CD4-positive, alpha-beta T cell treated with Interleukin-6 at 100 ng/mL for 8 hours (primary cell): ENCODE measurements at places on chromosomes 2 and 18.

- DNase-seq, result no peak
These were observed 87.2 kb upstream of the MGAT4A start for GRCh38 chr2:98818164-98818563.

- no peak for DNase-seq
These were observed 40.4 kb downstream of the SH2D6 start for GRCh38 chr2:85458601-85459563.

DNA sequence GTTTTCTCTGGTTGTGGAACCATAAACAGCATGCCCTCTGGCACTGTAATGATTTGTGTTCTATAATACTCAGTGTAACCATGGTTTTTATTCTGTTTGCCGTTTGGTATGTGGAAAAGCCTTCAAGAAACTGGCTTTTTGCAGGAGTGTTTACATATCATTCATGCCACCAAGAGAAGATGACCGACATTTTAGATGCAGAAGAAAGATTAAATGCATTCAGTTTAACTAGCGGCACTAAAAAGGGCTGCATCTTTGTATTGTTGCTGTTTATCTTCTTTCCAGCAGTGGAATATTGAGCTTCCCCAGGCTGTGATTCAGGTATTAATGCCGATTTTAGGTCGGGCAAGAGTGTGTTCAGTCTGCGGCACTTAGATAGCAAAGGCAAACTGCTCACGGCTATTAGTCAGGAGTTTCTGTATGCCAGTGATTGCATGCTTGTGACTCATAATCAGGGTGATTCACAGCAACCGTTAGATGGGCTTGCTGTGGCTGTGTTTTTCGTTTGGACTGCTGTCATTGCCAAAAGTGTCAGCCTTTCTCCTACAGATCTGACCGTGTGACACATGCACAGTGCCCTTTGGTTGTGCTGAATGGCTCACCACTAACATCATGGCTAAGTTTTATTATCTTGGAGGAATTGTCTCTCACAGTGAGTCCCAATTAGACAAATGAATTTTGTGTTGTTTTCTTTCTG lies 479.7 kb downstream of the PARD3B start:
- peak; percentile 15 for DNase-seq

DNA sequence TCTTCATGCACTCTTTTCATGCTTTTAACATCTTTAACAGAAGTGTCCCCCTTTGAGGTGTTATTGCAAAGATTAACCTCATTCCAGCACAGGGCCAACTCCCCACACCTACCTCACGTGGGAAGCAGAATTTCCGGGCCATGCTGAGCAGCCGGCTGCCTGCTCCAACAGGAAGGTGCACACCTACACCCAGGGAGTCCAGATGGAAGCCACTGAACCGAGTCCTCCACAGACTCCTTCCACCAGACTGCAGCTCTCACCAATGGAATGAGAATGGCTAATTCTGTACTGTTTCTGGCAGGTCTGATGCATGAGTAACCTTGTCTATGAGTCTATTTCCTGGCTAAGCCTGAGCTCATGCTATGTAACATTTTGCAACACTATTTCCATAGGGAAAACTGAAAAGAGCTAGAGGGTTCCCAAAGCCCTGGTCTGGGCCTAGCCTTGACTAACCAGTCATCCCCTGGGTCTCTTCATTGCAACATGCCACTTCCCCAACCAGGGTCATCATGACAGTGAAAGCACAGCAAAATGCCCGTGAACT lies 11.0 kb downstream of the ERFE start:
- no peak for DNase-seq

DNA sequence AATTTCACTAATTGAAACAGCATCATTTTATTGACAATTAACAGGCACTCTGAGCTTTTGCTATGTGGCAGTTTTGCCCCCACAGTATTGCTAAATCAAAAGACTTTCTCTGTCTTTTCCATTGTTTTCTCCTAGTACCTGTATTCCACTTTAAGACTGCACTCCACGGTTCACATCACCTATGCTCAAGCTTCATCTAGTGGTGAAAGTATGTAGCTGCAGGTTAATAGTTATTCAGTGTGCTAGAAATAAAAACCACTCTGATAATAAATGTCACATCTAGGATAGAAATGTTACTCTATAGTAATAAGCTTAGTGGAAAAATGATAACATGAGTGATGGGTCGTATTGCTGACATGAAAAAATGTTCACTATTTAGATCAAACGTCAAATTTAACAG lies 24.6 kb downstream of the ARL6IP6 start:
- no peak for DNase-seq

- no peak for DNase-seq
These were observed 468.0 kb upstream of the SPHKAP start for GRCh38 chr2:228649447-228649846.

- no peak for DNase-seq
These were observed 23.6 kb upstream of the NEB start for GRCh38 chr2:151757861-151758260.

- DNase-seq, result no peak
These were observed 336.8 kb downstream of the DSEL start for GRCh38 chr18:67179726-67180125.

DNA sequence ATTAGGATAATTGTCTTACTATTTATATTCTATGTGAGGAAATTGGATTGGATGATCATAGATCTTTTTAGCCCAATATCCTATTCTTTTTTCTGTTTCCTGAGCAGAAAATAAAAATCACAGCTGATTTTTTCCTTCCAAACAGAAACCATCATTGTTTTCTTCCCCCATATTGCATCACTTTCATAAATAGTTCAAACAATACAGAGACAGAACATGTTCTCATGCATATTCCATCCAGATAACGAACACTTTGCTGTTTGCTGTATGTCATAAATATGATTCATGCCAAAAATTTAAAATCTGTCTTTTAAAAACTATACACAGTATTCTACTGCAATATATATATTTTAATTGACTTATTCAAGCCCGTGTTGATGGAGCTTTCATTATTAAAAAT lies 22.0 kb upstream of the RALBP1 start:
- no peak for DNase-seq

DNA sequence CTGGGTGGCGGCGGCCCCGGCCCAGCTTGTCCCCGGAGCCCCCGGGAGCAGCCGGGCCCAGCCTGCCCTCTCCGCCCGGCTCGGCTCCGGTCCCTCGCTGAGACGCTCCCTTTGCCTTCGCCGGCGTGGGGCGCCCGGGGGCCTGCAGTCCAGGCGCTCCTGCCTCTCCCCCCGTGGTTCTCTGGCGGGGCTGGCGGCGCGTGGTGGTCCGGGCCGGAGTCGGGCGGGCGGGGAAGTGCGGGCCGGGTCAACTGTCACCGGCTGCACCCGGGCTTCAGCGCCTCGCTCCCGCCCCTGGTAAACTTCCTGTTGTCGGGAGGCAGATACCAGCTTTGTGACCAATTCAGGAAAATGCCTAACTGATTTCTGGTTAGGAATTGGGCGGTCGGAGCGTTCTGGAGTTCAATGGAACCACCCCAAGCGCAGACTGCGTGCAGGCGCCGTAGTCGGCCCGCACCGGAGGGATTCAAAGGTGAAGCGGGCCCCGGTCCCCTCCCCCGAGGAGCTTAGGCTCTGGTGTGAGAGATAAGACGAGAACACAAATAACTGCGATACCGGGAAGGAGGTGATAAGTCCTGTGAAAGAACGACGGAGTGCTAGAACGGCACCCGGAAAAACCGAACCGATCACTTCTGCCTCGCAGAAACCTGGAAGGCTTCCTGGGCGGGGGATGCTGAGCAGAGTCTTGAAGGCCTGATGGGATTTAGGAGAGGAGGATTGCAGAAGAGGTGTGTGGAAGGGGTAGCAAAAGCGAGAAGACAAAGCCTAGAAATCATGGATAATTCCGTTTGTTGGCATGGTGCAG lies 891 bp downstream of the CAB39 start:
- peak; percentile 24 for DNase-seq

DNA sequence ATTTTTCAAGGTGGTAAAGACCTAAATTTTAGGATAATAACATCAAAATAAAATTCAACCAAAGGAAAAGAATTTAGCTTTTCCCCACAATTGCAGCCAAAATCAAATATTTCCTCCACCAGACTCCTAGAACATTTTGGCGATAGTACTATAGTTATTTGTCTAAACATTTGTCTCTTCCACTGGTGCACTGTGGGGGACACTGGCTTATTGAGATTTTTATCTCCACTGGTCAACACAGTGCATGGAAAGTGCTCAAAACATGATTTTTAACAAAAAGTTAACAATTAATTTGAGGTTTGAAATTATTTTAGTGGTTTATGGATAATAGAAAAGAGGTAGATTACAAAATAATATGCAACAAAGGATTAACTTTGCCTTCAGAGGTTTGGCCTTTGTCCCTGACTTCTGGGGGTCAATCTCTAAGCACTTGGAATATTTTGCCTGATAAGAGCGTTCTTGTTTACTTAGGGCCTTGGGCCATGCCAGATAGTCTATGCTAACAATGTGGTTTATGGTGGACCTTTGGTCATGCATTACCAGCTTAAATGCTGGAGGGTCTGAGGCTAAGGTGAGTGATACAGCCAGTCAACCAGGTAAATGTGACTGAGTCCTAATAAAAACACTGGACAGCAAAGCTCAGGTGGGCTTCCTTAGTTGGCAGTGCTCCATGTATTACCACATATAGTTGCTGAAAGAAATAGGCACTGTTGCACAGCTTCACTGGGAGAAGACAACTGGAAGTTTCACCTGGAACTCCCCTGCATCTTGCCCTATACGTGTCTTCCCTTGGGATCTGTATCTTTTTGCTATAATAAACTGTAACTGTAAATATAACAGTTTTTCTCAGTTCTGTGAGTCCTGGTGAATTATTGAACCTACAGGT lies 67.2 kb upstream of the SATB2 start:
- DNase-seq, result no peak

GRCh38 chr2:237181844-237182243 lies 96.2 kb downstream of the COPS8 start:
- DNase-seq, result no peak

DNA sequence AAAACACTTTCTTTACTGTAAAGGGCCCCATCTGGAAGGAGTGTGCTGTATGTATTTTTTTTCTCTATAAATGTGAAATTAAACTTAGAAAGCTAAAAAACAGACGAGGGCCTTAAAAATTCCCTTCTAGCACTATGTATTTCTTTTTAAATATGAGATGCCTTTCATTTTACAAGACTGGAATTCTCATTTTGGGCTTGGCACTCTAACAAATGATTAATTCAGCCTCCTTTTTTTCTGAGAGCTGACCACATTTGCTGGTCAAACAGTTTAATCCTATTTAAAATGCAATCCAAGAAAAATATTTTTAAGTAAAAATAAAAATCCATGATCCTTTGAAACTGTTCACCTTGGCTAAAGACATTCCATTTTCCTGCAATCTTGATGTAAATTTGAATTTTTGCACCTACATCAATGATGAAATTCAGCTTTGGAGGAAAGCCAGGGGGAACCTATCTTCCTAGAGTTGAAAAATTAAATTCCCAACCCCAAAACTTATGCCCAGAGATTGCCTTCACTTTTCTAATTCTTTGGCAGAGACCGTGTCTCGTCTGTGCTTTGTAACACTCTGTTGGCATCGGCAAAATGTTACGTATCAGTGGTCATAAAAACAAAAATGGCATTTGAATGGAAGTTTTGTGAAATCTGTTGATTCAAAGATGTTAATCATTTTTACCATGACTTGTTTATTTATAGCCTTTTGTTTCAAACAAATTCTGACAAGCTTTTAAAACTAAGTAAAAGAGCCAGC lies 284.5 kb downstream of the ZNF521 start:
- DNase-seq, result no peak

DNA sequence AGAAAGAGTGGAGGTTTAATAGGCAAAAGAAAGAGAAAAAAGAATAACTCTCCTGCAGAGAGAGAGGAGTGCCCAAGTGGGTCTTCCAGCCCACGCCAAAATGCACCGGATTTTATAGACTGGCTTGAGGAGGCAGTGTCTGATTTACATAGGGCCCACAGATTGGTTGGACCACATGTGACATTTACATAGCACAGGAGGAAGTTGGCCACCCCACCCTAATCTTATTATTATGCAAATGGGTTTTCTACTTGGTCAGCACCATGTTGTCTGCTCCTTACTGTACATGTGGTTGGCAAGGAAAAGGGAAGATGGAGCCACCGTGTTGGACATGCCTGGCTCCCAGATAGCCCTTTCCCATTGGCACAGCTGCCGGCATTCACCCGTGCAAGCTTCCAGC lies 56.8 kb downstream of the SP110 start:
- DNase-seq, result no peak

DNA sequence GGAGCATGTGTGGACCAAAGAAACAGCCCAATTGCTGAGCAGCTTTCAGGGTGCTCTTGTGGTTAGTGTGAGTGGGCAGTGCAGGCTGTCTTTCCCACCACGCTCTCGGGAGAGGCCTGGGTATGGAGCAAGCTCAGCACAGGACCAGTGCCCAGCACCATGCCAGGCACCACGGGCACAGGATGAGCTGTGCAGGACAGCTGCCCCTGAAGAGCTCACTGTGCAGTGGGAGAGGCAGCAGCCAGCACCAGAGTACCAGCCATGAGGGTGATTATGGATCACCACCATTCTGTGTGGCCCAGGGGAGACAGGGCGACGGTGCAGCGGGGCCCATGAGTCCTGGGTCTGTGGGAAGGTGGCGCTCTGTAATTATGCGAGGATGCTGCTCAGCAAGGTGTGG lies 29.7 kb upstream of the FAHD2A start:
- DNase-seq, result no peak

DNA sequence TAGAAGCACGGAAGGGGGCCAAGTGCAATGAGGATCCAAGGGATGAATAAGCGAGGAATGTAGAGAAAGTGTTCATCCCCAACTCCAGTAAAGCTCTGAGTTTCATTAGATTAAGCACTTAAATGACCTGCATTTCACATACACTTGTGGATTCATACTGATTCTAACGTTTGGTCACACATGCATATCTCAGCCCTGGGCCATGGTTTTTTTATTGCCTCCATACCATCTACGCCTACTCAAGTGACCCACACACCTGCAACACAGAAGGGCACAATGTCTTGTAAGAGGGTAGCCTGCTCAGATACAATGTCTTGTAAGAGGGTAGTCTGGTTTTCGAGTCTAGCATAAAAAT lies 566 bp upstream of the MRPS5 start:
- no peak for DNase-seq

DNA sequence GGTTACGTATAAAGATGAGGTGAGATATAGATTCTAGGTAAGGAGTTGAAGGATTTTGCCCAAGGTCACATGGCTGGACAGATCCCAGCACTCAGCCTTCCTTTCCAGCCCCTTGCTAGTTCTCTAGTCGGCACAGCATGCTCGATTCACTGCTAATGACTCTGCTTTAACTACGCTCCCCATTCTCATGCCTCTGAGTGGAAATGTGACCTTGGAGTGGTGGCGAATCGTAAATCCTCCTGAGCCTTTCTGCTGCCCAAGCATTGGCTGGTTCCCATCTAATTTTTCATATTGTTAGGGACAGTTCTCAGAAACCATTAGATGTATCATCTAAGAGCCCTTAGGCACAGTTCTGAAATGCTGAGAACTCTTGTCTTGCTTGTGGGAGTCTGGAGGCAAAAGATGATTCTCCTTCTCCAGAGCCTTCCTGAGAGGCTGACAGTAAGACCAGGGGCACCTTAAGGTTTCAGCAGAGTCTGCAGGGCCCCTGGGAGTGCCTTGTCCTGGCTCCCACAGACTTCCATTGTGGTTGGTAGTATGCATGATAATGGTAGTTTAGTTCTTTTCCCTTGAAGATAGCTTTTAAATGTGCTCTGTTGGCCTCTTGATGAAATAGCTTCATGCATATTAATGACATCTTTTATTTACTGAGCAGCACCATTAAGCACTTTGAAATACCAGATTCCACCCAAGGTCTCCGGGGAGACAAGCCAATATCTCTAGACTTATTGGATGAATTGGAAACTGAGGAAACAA lies 377.8 kb upstream of the SLC14A2 start:
- no peak for DNase-seq
